ENCODE measurements at places on chromosomes 12 and 14.
A peak's percentile ranks its signal among the peaks of the same experiment; 100 is the strongest.

DNA sequence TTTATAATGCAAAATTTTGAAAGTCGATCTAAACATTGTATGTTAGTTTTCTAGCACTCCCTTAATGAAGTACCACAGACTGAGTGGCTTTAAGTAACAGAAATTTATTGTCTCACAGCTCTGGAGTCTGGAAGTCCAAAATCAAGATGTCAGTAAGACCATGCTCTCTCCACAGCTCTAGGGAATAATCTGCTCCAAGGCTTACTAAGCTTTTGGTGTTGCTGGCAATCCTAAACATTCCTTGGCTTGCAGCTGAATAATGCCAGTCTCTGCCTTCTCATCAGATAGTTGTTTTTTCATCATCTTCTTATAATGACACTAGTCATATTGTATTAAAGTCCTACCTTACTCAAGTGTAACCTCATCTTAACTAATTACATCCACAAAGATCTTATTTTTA is 102.2 kb downstream of the RASSF9 start:
- peak; percentile 3 for DNase-seq

GRCh38 chr12:31568498-31568897 is 22.4 kb downstream of the DENND5B start:
- no peak for DNase-seq

GRCh38 chr14:21711360-21711961 is 37.8 kb upstream of the OR4E1 start:
- DNase-seq, result peak; percentile 61

DNA sequence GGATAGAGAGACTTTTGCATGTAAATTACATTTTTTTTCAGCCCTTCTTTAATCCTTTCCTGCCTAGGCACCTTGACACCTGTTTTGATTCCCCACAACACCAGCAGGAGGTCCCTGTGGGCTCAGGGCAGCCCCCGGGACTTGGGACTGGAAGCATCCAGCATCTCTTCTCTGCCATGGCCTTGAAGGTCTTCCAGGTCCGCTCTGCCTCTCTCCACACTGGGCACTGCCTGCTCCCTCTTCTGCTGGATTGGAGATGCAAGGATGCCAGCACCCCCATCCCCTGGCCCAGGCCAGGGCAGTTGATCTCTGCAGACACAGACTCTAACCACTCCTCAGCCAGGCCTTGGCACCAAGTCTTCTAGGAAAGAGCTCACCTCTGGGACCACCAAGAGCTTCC is 134.5 kb upstream of the C14orf180 start:
- no peak for DNase-seq

GRCh38 chr12:121582583-121583333 is 1.9 kb upstream of the KDM2B start:
- DNase-seq, result no peak

DNA sequence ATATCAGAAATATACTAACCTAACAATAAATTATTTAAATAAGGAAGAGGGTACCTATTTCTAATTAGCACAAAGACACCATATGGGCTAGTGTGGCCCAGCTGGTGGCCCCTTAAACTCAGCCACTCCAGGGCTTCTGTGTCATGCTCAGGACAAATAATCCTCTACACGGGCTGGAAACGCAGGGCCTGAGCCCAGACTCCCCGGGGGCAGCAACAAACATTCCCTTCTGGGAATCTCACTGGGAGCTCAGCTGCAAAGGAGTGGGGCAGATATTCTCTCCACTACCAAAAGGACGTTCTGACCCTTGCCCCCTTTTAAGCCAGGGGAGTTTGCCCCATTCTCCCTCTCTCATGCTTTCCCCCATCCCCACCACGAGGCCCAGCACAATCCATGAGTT is 43.7 kb upstream of the ELK3 start:
- DNase-seq, result no peak

GRCh38 chr12:49623142-49623904 is at the start of gene PRPF40B:
TSS of gene PRPF40B (plus strand) at chr12:49623561. CDS start at chr12:49623591, 30 bp downstream.
- peak; percentile 70 for DNase-seq

Data from astrocyte of the spinal cord (primary cell).